ENCODE measurements at places on chromosomes 11 and 22.

DNA sequence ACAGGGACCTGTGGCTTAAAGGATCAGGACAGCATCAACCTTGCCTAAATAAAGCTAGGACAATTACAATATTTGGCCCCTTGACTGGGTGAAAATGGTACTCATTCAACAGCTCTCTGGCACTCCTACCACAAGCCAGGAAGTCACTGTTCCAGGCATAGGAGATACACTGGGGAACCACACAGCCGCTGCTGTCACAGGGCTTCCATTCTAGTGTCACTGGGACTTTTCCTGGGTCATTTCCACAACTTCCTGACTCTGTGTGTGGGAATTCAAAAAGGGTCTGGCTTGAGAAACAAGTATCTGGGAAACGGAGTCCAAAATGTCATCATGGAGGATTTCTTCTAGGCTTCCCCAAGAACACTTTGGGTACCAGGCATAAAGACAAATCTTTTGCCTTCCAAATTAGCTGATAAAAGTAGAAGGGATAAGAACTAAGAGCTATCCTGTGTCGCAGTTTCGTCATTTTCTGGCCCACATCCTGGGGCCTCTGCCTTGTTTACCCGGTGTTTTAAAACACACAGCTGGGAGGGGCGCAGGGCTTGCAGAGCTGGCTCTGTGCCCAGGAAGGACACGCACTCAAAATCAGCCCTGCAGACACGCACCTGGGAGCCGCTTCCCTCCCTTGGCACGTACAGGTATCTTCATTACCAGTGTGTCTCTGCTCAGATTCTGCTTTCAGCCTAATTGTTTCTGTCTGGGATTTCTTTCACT is 38.0 kb downstream of the TMEM45B start:
- DNase-seq = no peak

- DNase-seq = no peak
Measured at GRCh38 chr11:133942577-133942976, 14.2 kb downstream of the IGSF9B start.

DNA sequence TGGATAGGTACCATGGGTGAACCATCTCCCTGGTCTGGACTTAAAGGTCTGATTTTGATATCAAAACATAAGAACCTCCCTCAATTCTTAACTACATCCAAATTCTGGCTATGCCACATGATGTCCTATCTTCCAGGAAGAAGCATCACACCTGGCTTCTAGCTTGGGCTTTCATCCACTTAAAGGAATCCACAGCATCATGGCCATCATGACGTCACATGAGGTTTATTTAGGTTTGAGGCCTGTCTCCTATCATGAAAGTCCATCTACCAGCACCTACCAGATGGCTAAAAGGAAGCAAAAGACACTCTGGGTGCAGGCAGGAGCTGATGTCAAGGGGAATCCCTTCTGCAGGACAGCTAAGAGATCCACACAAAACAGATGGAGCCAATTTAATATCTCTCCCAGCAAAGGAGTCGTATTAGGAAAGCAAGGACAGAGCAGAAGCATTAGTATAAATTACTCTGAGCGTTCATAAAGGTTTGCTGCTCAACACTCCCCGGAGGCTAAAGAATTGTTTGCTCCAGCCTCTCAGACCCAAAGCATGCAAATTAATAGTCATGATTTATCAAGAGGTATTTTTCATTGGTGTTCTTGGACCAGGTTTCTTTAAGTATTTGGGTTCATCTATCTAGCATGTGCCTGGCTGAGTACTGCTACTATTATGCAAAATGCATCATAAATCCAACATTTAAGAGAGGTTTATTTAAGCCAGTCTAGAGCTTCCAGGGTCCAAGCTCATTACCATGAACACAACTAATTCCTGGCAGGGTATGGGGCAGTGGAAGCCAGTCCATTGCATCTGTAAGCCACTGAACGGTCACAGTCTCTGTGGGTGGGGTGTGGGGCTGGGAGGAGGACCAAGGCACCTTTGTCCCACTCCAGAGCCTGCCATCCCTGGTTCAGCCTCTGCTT is 47.2 kb downstream of the GALNT18 start:
- DNase-seq = no peak

DNA sequence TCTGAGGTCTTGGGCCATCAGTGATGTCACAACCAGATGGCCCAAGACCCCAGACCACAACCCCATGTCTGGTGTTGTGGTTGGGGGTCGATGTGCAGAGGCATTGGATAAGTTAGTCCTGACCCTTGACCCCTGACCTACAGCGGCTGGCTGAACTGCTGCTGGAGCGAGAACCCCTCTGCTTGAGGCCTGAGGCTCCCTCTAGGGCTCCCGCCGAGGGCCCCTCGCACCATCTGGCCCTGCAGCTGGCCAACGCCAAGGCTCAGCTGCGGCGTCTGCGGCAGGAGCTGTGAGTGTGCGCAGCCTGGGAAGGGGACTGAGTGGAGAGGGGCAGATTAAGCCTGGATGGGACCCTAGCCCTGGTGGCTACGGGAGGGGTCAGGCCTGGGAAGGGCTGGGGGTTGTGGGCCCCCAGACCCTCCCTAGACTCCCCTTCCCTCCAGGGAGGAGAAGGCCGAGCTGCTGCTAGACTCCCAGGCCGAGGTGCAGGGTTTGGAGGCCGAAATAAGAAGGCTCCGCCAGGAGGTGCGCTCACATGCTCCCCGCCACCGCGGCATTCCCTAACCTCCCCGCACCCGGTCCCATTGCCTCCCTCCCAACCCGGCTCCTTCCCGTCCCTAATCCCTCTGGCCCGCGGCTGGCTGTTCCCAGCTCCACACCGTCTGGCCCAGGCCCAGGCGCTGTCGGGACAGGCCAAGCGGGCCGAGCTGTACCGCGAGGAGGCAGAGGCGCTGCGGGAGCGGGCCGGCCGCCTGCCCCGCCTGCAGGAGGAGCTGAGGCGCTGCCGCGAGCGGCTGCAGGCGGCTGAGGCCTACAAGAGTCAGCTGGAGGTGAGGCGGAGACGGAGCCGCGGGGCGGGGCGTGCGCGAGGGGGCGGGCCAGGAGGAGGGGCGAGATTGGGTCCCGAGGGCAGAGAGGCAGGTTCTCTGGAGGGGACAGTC is 2.1 kb downstream of the CCDC88B start:
- no peak for DNase-seq

DNA sequence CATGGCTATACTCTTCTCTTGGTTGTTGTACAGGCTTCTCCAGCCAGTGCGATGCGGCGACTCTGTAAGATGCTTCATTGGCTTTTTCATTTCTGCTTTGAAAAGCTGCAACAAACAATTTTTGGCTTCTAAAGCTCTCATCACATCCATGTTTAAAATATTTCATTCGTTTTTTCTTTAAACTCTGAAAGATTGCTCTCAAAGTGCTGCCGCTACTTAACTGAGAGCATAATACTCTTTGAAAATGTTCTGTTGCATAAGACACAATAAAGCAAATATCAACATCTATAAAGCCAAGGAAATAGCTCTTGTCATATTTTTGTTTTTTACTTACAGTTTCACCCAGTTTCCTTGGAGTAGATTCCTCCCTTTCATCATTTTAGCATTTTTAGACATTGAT is 468.3 kb downstream of the TBC1D22A start:
- no peak for DNase-seq

GRCh38 chr22:39940757-39941305 is 19.4 kb upstream of the TMA7B start:
- DNase-seq = no peak

DNA sequence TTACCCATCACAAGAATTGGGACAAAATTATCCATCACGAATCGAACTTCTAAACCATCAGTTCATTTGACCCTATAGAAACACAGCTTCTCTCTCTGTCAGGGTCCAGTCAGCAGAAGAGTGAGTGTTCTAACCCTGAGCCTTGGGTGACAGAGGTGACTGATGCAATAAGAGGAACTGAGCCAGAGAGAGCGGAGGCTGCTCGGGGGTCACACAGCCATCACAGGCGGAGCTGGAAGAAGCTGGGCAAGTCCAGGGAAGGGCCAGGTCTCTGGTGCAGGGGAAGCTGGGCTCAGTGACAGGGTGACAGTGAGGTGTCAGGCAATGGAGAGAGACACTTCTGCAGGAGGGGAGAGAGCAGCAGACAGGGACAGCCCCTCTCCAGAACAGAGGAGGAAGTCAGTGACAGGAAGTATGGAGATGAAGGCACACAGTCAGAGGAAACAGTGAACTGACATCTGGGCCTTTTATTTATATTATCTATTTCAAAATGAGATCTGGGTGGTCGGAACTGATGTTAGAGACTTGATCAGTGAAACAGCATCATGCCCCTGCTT is 184.0 kb upstream of the TBCEL start:
- DNase-seq = no peak

- no peak for DNase-seq
Measured at GRCh38 chr11:40268551-40268950, 1190.9 kb downstream of the LRRC4C start.

DNA sequence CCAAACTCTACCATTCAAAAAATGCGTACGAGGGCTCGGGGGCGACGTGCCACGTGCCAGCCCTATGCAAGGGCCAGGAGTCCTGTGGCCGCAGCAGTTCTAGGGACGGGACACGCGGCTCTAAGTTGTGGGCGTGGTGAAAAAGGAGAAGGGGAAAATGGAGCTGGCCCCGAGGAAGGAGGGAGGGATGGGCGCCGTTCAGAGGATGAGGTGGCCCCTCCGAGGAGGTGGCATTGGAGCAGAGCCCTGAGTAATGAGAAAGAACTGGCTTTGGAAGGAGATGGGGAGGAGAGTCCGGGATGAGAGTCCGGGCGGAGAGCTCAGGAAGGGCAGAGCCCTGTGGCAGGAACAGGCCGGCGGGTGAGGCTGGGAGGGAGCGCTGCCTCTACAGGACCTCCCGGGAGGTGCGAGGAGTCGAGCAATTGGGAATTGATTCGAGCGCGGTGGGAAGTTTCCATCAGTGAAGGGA is 21.0 kb downstream of the OTUB1 start:
- DNase-seq = no peak

Data from SW 1271 (cell line).